Left lung (tissue), 14 donors: ENCODE measurements at places on chromosomes 6 and 20. TPM values are rescaled to one million over a fixed set of nuclear protein-coding genes. Genes with fewer than 3 reads are reported as not detected.

DNA sequence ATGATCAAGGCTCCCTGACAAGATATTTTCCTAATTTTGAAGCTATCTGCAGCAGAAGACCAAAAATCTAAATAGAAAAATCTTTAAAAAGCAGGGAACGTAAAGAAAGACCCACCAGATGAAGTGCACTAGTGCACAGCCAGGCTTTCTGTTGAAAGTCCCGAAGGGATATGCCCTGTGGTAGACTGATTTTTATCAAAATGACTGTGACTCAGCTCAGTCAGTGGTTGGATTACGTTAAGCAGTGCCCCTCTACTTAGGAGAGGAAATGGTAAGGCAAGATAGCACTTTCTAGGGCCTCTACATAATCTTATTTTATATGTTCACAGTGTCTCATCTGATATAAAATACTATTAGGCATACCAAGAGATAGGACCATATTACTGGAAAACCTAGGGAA is 123.4 kb upstream of the RAB32 start:
- no peak for DNase-seq

DNA sequence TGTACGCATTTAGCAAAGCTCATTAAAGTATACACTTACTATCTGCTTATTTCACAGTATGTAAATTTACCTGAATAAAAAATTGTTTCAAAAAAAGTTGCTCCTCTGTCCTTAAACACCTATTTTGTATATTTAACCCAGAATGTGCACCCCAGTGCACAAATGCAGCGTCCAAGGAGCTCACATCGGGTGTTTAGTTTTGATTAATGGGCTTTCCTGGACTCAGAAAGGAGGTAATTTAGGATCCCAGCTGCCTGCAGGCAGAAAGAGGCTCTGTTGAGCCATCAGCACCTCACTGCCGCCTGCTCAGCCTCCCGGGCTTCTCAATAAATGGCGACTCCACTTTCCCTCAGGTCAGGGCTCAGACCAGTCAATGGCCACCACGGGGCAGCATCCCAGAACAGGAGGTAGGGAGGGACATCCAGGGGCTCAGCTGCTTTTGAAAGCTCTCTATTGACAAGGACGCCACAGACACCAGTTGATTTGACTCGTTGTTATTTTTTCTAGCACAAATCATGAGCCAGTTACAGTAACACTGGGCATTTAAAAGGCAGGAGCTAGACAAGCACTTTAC is 70.2 kb upstream of the TBC1D7 start:
- no peak for DNase-seq

DNA sequence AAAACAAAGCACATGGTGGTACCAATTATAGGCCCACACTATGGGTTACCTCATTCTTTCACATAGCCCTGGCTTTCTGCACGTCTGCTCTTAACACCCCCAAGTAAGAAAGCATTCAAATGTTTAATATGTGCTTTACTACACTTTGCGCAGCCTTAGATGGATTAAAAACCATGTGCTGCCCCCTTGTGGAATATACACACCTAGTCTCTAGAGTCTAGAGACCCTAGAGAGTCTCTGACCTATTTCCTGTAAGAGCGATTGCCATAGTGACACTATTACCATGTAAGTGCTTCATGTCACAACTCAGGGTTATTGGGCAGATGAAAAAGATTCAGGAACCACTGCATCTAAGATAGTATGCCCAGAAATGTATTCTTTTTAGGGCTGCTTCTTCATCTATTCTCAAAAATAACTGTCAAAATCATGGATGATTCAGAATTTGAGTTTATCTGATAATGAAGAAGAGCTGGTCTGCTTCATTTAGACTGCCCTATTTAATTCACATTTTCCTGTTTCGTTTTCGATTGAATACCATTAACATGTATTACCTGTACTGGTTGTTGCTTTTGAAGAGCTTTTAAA is 186.3 kb downstream of the ADGB start:
- no peak for DNase-seq

Gene C4B
- 9.3 TPM for polyA plus RNA-seq

DNA sequence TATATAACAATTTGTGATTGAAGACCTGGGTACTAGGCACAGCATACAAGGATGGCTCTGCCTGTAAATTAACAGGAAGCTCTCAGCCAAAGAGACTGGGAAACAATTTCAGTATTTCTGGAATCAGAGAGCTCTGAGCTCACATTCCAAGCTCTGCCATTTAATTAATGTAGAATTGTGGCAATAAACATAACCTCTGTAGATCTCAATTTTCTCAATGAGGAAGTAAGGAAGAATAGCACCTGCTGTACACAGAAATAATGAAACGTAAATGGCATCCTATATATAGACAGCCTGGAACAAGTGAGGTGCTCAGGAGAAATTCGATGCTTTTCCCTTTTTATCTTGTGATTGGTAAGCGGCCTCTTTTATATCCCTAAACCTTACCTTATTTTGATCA is 538.5 kb upstream of the JAG1 start:
- no peak for DNase-seq

DNA sequence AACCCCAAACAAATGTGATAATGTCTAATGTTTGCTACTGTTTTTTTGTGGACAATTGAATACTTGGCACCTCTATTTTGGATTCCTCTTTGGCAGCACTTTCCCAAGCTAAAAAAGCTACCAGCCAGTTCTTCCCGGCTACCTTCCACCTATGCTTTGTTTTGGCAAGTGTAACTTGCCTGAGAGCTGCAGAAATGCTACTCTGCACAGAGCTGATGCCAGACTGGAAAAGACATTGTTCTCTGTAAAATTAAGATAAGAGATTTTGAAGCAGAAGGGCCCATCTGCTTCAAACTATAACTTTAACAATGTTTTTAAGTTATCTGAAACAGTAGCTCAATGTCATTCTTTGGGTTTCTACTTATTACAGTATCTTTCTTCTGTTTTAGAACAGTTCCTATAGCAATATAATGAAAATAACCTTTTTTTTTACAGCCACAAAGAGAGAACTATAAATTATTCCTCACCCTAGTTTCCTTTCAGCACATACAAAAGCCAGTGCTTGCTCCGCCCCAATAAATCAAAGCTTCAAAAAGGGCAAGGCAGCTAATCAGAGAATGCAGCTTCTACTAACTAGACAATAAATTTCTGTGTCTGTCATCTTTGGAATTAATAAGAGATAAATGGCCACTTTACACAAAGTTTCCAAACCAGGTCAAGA is 183.1 kb downstream of the UBE3D start:
- no peak for DNase-seq

GRCh38 chr6:101578306-101578705 is 184.8 kb downstream of the GRIK2 start:
- DNase-seq, result no peak

DNA sequence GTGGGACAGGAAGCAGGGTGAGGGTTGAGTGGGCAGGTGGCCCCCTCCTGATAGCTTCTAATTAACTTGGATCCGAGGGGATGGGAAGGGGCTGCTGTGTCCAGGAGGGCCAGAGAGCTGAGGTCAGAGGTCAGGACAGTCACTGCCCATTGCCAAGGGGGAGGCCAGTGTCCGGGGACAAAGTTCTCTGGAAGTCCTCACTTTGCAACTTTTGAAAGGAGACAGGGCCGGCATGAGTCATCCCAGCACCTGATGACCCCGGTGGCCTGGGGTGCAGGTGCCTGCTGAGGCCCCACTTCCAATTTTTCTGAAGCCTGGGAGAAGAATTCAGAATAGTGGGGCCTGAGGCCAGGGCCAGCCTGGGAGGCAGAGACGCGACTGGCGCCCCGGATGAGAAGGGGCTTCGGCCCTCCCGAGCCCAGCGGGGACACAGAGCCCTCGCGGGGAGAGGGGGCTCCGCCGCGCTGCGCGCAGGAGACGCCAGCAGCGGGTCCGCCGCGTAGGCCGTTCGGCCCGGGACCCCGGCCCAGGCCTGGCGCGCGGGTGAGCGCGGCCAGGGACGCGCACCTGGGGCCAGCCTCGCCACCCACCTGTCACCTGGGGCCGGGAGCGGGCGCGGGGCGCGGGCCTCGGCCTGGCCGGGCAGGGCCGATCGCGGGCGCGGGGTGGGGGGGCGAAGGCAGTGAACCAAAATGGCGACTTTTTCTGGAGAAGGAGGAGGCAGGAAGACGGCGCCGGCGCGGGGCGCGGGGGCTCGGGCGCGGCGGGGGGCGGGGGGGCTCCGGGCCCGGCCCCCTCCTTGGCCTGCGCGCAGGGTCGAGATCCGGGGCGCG is 586 bp downstream of the ZNF512B start:
- DNase-seq, result peak; percentile 81

Gene RAD21L1
- not detected for polyA plus RNA-seq

- no peak for DNase-seq
Measured at GRCh38 chr6:49645139-49645538, 8.5 kb upstream of the RHAG start.

- no peak for DNase-seq
Measured at GRCh38 chr6:120511712-120512111, 822.6 kb downstream of the TBC1D32 start.

- no peak for DNase-seq
Measured at GRCh38 chr20:50578778-50579165, 68.6 kb downstream of the PTPN1 start.

Gene HLA-G
- polyA plus RNA-seq, result 10.4 TPM

GRCh38 chr20:48051794-48052474 is 266.7 kb upstream of the SULF2 start:
- no peak for DNase-seq

- DNase-seq, result no peak
Measured at GRCh38 chr20:3735768-3736167, 3.3 kb downstream of the HSPA12B start.
